ENCODE measurements at places on chromosomes 2 and 18. TPM values are rescaled to one million over a fixed set of nuclear protein-coding genes. Genes with fewer than 3 reads are reported as not detected.

Gene EN1
- total RNA-seq, result not detected

Gene MYCN
- total RNA-seq, result 2.4 TPM

Gene ZNF521
- total RNA-seq, result 78.2 TPM

Gene NBAS
- total RNA-seq, result 100 TPM

Gene PTH2R
- total RNA-seq, result not detected

Gene DCDC2C
- total RNA-seq, result not detected

Gene EPAS1
- total RNA-seq, result 159 TPM

Gene SLC38A11
- not detected for total RNA-seq

Gene CHRNG
- total RNA-seq, result not detected

Gene MAP3K20
- total RNA-seq, result 20.5 TPM

Gene SERPINB2
- 30.7 TPM for total RNA-seq

Gene TSPYL6
- not detected for total RNA-seq

Gene SF3B6
- total RNA-seq, result 168 TPM

Gene STK16
- total RNA-seq, result 22.0 TPM

Gene STAT4
- 0.09 TPM for total RNA-seq

Gene GKN1
- not detected for total RNA-seq

Gene DUSP11
- total RNA-seq, result 20.4 TPM

Gene SDC1
- total RNA-seq, result 0.47 TPM

Gene RIT2
- not detected for total RNA-seq

Gene PLEKHH2
- 0.28 TPM for total RNA-seq

Gene LAPTM4A
- 92.8 TPM for total RNA-seq

Gene AQP12A
- not detected for total RNA-seq

Gene DRC1
- total RNA-seq, result 0.27 TPM

Gene PJVK
- total RNA-seq, result 0.66 TPM

Gene ZAP70
- not detected for total RNA-seq

Gene CHPF
- total RNA-seq, result 0.72 TPM

Gene ATP6V1C2
- not detected for total RNA-seq

Gene CNGA3
- total RNA-seq, result not detected

Gene BCL11A
- 0.36 TPM for total RNA-seq

Gene SOCS6
- 22.6 TPM for total RNA-seq

Gene LYPD6B
- total RNA-seq, result not detected

Gene XDH
- not detected for total RNA-seq

Gene RABL2A
- total RNA-seq, result 7.3 TPM

Gene EVX2
- total RNA-seq, result not detected

Gene DPP4
- total RNA-seq, result 5.0 TPM

Gene RFTN2
- total RNA-seq, result 3.8 TPM

Gene DIS3L2
- 21.6 TPM for total RNA-seq

Gene ANKRD23
- total RNA-seq, result 0.45 TPM

Gene VAMP5
- total RNA-seq, result 88.9 TPM

Gene SKOR2
- total RNA-seq, result not detected

Gene UGT1A8
- not detected for total RNA-seq

Gene PDE11A
- under 0.01 TPM for total RNA-seq

Gene SCYGR4
- not detected for total RNA-seq

Gene SGO2
- 9.0 TPM for total RNA-seq

Gene SPATS2L
- 26.7 TPM for total RNA-seq

Gene TMEFF2
- not detected for total RNA-seq

Gene DYSF
- total RNA-seq, result 87.3 TPM

Gene RSAD2
- total RNA-seq, result 0.19 TPM

Data from endothelial cell of coronary artery (primary cell).